ENCODE measurements at places on chromosomes 3 and 15.

GRCh38 chr3:113663761-113664160, 32.7 kb downstream of the USF3 start:
- DNase-seq: no peak

DNA sequence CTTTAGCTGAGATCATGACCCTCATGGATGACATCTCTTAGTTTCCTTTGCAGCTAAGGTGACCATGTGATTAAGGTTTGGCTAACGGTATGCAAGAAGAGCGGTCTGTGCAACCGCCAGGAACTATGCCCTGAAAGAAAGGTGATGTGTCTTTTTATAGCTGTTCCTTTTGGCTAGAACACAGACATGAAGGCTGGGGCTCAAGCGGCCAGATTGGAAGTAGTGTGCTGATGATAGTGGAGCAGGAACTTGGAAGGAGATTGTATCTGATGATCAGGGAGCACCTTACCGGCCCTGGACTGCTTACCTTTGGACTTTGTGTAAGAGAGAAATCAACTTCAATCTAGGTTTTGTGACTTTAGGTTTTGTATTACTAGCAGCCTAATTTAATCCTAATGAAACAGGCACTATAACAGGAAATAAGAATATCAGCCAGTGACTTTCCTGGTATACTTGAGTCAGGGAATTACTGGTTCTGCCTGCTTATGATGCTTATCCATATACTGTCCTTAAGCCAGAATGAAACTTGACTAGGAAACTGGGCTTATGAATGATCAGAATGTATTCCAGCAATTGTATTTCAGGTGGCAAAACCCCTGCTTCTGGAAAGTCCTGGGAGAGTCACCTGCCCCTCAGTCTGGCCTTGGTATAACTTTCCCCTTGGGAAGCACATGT, 164.3 kb upstream of the LRIG1 start:
- no peak for DNase-seq

GRCh38 chr3:126511291-126511690, 6.3 kb downstream of the UROC1 start:
- DNase-seq: no peak

GRCh38 chr3:28122227-28122626, 119.2 kb upstream of the CMC1 start:
- DNase-seq: no peak

DNA sequence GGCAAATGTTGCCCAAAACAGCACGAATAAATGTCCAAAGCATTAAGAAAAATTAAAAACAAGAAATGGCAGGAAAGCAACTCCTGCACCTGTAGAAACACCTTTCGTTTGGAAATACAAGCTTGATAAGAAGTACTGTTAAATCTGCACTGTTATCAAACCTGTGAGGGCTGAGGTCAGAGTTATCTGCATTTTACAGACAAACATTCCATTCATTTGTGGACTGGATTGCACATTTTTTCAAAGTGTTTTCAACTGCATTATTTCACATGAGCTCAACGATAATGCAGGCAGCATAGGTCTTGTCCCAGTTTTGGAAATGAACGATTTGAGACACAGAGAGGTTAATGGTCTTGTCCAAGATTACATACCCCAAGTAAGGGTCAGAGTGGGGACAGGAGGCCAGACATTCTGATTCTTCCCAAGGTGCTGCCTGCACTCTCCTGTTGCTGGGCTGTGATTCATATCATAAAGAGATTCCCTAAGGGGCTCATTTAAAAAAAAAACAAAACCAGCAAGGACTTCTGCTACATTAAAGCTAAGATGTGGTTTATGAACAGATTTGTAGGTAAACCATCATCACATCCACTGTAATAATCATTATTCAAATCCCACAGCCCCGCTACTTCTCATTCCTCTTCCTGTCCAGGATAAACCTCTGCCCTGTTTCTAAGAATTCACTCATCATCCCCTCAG, 13.0 kb downstream of the GUCA1C start:
- DNase-seq: no peak

Data from H9 (cell line).